ENCODE measurements at places on chromosomes 11 and 22.

GRCh38 chr11:59216641-59217564, 4.2 kb upstream of the MPEG1 start:
- no peak for DNase-seq

DNA sequence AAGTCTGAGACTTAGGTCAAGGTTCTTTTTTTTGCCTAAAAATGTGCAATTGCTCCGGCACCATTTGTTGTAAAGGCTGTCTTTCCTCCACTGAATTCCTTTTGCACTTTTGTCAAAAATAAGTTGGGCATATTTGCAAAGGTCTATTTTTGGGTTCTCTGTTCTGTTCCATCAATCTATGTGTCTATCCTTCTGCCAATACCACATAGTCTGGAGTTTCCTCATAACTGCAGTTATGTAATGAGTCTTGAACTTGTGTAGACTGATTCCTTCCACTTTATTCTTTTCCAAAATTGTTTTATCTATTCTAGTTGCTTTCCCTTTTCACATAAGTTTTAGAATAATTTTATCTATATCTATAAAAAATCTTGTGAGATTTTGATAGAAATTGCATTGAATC, 6.7 kb downstream of the KCNJ5 start:
- DNase-seq, result no peak

GRCh38 chr11:128895526-128895925, 4.4 kb downstream of the KCNJ5 start:
- DNase-seq, result no peak

GRCh38 chr11:111540937-111541253, 375 bp downstream of the LAYN start:
- no peak for DNase-seq

GRCh38 chr11:14773755-14774154, 118.3 kb downstream of the CYP2R1 start:
- no peak for DNase-seq

DNA sequence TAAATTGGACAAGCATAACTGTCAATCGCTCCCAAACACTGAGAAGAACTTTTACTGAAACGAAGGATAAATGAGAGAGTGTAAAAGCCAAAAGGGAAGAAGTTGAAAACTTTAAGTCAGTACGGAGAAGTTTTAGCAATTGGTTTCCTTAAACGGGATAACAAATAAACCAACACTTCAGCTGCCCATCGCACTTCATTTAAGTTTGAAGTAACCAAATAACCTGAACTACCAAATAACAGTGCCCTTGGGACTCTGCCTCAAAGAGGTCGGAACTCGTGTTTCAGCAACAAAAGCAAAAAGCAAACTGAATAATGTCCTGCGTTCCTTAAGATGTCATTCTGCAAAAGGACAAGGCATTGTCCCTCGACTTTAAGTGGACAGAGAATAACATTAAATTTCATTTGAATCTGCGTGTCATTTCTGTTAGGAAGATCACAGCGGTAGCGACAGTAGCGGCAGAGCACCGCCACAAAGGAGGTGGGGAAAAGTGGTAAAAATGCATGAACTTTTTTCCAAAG, 127.0 kb upstream of the C11orf58 start:
- no peak for DNase-seq

DNA sequence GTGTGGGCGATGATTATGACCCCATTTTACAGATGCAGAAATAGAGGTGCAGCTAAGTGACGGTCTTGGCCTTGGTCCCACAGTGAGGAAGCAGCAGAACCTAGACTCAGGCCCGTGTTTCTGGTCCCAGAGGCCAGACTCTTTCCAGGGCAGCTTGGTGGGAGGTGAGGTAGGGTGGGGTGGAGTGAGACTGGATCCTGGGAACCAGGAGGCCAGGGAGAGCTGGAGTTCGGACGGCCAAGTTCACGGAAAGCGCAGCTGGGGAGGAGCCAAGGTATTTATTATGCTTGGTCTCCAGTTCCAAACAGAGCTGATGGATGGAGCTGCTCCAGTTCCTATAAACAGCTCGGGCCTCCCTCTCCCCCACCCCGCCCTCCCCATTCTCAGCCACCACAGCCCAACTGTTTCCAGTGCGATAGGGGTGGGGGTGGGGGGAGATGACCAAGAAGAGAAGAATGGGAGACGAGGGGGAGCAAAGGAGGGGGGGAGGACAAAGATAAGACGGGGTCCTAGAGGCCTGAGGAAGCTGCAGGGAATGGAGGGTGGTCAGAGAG, 16.2 kb downstream of the LRRC32 start:
- no peak for DNase-seq

DNA sequence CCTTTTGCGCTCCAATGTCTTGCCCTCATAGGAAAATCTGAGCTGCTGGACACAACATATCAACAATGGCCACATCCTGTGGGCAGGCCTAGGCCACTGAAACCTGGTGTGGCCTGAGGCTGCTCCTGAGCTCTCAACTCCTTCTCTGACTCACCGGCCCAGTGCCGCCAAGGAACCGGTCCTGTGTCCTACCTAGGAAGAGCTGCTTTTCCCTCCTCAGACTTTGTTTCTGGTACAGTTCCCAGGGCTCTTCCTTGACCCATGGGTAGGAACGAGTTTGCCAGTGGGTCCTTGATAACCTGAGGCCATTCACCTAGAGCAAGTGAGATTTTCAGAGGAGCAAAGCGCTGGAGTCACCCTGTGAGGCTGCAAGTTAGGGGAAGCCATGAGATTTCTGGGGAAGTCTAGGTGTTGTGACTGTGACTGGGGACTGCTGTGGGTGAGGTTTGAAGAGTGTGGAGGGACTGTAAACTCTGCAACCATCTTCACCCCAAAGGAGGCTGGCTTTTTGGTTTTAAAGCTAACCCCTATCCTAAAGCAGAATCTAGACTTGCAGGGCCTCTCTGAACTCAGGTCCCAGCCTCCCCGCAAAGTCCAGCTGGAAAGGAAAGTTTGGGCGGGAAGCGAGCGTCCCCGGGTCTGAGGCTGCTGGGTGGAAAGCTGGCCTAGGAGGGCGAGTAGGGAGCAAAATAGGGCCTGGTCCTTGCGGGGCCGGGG, 12.0 kb upstream of the PAX6 start:
- no peak for DNase-seq

GRCh38 chr22:42016111-42016510, 17.5 kb downstream of the WBP2NL start:
- DNase-seq, result no peak

DNA sequence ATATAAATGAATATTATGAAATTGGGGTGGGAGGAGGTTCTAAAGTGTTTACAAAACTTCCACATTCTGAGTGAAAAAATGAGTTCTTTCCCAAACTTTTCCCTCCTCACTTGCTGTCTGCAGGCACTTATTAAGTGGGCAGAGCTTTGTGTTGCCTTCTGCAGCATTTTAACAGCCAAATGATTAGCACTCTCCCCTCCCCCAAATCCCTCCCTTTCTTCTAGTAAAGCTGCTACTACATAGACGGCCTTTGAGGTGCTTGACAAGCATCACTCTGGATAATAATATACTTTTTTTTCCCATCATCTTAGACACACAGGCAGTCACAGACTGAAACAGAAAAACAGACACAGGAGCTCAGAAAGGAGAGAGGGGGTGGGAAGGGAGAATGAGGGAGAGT, 493.5 kb downstream of the DLG2 start:
- no peak for DNase-seq

DNA sequence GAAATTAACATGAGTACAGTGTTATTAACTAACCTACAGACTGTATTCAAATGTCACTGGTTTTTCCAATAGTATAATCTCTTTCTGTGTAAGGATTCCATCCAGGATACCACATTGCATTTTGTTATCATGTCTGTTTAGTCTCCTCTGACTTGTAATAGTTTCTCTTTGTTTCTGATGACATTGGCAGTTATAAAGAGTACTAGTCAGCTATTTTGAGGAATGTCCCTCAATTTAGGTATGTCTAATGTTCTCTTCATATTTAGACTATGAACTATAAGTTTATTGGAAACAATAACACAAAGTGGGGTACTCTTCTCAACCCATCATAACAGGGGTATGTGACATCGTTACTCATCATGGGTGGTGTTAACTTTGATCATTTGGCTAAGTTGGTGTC, 20.3 kb upstream of the ME3 start:
- no peak for DNase-seq

All from activated CD8-positive, alpha-beta memory T cell treated with anti-CD3 and anti-CD28 coated beads, Interleukin-2, amount 50 U/mL, for 4 hours (primary cell).